ENCODE measurements at places on chromosomes 16 and 17.

DNA sequence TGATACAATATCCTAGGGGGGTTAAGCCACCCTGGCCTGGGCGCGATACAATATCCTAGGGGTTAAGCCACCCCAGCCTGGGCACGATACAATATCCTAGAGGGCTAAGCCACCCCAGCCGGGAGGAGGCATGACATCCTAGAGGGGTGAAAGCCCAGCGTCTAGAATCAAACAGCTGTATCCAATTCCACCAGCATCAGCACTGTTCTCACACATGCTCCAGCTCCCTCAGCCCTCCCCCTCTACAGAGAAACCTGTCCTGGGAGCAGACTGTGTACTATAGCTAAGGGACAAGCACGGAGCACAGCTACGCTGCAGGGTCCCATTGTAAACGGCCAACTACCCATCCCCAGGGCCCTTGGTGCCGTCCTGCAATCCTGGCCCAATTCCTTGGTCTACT, 6.2 kb downstream of the GINS2 start:
- no peak for ATAC-seq

DNA sequence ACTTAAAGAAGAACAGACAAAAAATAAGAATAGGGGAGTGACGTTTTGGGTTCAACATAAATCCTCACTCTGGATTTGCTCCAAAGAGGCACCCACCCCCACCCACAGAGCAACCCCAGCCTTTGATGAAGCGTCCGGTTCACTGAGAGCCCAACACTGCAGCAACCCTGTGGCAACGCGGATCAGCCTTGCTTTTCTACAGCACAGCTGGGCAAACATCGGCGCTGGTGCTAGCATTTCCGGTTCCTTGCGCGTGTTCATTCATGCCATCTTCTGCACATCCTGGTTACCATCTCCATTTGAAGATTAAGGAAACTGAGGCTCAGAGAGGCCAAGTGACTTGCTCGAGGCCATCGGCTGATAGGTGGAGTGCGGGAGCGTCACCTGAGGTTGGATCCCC, 8.7 kb upstream of the GINS2 start:
- no peak for ATAC-seq

- no peak for ATAC-seq
Observed at GRCh38 chr17:6706996-6707395, 6.2 kb downstream of the SLC13A5 start.

GRCh38 chr17:40625311-40625710, 22.3 kb downstream of the SMARCE1 start:
- no peak for ATAC-seq

GRCh38 chr16:56861092-56861610, 3.9 kb upstream of the SLC12A3 start:
- ATAC-seq = no peak

DNA sequence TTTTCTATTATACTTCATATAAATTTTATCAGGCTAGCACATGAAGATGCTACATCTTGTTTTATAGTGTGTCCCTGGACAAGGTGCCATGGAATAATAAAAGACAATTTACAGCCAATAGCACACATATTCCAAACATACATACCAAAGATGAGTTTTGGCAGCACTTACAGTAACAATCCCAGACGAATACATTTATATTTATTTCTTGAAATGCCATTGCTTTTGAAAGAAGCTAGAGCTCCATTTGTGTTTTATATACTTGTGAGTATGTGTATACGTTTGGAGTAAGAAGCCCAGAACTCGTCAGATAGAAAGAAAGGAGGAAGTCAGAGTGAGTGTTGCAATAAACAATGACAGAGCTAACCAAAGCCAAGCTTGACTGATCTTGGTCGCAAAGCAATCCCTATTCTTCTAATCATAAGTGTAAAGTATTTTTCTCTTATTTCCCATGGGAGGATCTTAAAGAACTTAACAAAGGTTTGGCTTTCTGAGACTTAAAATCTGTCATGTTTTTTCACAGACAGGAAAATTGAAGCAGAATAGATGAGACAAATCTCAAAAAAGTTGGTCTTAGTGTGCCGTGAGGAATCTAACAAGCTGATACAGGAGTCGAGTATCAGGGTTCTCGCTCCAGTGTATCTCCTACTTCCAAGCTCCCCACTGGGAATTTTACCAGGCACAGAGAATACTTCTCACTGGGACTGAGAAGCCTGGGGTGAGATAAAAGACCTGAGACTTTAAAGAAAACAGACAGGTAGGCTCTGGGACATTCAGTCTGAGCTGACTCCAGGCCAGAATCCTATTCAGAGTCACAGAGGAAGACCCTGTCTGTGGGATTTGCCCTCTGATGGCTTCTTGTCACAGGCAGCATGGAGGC, 175.4 kb downstream of the AATF start:
- no peak for ATAC-seq

GRCh38 chr17:67359960-67360791, 6.2 kb downstream of the PSMD12 start:
- ATAC-seq = no peak

GRCh38 chr16:56615353-56615752, 7.0 kb downstream of the MT2A start:
- no peak for ATAC-seq

- no peak for ATAC-seq
Observed at GRCh38 chr16:69384974-69385373, 833 bp downstream of the TERF2 start.

DNA sequence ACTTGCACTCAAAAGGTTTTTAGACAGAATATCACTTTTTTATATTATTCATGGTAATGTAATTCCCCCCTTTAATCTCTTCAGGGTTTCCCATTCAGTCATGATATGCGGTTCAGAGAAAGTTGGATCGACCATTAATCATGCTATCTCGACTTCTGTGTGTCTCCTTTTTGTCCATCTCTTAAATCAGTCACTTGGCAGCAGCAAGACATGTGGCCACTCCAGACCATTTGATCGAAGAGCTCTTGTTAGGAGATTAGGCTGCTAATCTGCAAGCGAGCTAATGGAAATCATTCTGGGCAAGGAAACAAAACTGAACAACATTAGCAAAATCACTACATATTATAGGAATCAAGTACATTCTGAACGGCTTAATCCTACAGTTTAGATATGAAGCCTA, 449.9 kb downstream of the WWOX start:
- ATAC-seq = no peak

GRCh38 chr17:4858068-4858881, 25.1 kb downstream of the MINK1 start:
- no peak for ATAC-seq

DNA sequence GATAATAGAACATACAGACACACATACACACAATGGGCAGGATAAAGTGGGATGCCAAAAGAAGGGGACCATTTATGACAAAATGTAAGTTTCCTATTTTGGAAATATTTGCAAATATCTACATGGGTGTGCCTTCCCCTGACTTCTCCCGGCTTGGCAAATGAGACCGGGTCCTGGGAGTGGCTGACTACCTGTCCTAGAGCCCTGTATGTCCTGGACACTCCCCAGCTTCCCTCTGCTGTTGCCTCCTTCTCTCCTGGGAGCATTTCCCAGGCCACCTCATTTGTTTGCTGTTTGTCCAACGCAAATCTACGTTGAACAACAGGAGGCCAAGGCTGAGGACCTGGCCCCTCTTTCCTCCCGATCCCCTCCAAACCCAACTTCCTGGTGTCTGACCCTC, 16.9 kb downstream of the PECAM1 start:
- ATAC-seq = no peak

GRCh38 chr16:27826081-27826892, 237.2 kb downstream of the GSG1L start:
- no peak for ATAC-seq

GRCh38 chr16:84700446-84701300, 873 bp downstream of the USP10 start:
- peak; percentile 49 for ATAC-seq

DNA sequence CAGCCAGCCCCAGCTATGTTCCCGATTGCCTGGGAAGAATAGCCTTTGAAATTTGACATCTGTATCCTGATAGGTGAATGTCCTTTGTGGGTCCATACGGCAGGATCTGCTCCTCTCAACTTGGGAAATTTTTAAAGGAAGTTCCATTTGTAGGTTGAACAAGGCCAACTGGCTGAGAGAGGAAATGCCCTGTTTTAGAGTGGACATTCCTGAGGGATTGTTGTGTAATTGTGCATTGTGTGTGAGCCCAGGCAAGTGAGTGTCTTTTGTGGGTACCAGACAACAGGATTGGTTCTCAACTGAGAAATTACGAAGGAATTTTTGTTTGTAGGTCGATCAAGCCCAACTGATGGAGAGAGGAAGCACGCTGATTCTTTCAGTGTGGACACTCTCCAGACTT, 2.6 kb upstream of the CPHXL2 start:
- ATAC-seq = no peak

DNA sequence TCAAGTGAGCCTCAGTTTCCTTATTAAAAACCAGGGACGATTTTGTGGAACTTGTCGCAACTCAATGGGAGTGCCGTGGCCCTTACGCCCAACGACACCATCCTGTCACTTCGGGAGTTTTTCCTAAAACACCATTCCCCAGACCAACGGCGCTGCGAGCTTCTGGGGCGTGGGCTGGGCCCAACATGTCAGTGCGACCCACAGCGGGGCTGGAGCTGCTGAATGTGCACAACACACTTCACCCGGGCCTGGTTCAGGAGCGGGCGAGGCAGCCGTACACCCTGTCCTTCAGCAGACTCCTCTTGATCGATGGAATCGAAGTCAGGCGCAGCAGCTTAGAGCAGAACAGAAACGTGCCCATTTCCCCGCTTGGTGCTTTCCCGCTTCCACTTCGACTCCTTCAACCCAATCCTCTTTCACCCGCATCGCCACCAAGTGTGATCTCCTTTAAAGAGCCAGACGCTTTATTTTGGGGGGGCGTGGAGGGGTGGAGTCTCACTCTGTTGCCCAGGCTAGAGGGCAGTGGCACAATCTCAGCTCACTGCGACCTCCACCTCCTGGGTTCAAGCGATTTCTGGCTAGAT, 13.2 kb upstream of the SLC7A5 start:
- ATAC-seq = no peak

GRCh38 chr16:67907397-67908180, 14.5 kb downstream of the PSKH1 start:
- ATAC-seq = no peak

DNA sequence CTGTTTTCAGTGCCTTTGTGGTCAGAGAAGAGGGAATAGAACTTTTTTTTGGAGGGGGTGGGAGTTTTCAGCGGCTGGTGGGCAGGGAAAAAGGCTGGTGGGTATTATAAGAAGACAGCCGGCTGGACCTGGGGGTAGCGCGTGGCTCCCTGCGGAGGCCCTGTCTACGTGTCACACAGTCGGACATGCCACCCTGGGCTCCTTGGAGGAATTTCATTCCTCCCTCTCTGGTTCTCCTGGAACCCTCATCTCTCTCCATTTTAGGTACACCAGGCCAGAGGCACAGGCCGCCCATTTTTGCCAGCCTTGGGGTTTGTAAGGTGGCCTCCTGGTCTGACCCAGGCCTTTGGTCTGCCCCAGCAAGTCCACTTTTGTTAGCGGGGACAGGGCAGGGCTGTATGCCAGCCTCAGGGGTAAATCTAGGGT, 908 bp downstream of the FKBP10 start:
- no peak for ATAC-seq

GRCh38 chr17:27265333-27265732, 28.6 kb upstream of the WSB1 start:
- ATAC-seq = no peak

DNA sequence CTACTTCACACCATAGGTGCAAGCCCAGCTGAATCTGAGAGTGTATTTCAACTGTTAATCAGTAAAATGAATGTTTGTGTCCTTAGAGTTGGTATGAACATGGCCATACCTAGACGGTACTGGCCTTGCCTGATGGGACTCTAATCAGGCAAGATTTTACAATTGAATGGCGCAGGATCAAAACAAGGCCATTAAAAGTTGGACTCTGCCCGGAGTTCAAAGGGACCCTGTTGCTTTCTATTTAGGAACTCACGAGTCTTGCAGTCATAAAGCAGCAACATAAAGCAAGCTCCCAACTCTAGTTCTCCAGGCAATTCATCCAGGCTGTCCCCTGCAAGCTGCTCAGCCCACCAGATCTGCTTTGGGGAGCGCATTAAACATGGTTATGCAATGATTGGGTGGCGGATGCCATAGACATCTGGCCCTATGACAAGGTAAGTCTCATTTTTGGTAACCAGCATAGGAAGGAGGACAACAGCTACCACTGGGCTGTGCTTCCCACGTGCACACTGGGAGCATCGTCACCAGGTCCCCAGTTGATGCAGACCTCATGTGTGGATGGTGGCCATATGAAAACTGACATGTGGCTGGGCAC, 8.8 kb downstream of the TMEM186 start:
- no peak for ATAC-seq

- no peak for ATAC-seq
Observed at GRCh38 chr16:66740010-66740409, 11.4 kb downstream of the DYNC1LI2 start.

DNA sequence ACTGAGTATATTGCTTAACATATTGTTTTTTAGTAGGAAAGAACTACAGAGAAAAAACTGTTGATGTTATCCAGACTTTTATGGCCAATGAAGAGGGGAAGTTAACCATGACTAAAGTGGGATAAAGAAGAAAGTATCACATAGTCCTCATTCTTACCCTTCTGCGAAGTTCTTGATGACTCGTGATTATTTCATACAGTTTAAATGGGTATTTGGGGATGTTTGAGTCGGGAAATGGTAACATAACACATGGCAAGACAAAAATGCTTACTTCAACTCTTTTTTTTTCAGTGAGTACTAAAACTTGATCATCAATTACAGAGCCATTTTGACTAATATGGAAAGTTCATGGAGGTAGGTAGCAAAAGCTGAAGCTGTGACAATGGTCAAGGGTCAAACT, 4.9 kb downstream of the POLG2 start:
- ATAC-seq = no peak

DNA sequence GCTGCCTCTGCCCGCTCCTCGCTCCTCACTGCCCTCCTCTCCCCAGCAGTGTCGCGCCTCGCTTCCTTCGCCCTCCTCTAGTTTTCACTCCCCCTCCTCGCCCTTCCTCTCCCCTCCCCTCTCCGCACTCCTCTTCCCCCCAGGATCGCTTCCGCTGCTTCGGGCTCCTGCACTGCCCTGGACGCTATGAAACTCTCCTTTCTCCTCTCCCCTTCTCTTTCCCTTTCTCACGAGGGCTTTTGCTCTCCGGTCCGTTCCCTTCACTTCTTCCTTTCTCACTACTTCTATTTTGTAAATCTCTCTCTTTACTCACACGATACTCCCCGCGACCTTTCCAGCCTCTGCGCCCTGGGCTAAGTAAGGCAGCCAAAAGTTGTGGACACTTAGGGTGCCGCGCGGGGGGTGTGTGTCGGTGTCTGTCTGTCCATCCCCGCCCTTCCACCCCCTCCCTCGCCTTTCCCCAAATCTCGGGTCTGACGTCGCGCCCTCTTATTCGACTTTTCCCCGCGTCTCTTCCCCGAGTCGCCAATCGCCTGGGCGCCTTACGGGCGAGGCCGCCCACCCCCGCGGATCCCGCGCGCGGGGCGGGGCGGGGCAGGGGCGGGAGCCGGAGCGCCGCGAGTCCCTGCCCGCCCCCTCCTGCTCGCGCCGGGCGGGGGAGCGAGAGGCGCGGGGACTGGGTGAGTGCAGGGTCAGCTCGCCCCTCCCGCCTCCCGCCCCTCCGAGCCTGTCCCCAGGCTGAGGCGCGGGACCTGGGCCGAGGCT, at the start of gene IRX3:
TSS of gene IRX3 (minus strand) at position 422 of the 765 bp plus-strand sequence. CDS start 737 bp downstream, outside the sequence.
- ATAC-seq = no peak
